ENCODE measurements at places on chromosomes 1 and 21.

DNA sequence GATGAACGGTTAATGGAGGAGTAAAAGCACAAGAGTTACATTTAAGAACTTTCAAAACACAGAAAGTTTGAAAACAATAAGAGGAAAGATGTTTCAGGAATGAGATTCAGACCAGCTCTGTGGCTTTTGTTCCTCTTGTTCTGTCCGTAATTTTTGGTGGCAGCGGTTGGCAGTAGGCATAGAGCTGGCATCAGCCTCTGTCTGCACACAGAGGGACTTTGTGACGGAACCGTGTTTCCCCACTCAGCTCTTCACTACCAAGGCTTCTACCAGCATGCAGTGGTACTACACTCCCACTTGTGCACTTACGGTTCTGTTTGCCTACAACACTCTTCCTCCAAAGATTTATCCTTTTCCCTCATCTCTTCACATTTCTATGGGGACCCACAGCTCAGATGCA, 212.8 kb downstream of the DSCAM start:
- no peak for DNase-seq

GRCh38 chr21:39441502-39442475, 3.8 kb downstream of the LCA5L start:
- no peak for DNase-seq

- DNase-seq: no peak
Observed at GRCh38 chr1:38197312-38198061, 150.9 kb upstream of the POU3F1 start.

GRCh38 chr1:206674745-206675175, 9.9 kb upstream of the MAPKAPK2 start:
- no peak for DNase-seq

DNA sequence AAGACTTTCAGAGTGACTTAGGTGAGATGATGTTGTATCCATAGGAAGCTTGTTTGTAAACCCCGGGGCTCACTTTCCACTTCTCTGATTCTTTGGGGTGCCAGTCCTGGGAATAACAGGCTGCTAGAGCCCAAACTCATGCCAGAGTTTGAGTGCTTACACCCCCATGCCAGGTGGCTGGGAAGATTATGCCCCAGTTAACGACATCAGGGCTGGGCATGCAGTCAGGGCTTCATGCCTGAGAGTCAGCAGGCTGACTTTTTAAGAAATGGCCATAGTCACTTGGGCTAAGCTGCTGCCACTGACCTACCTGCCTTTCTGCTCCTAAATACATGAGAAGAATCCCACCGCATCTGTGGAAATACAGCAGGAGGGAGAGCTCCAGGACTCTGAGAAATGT, 425.6 kb upstream of the VAMP3 start:
- DNase-seq: no peak

GRCh38 chr1:183609313-183609712, 19.1 kb upstream of the NCF2 start:
- no peak for DNase-seq

DNA sequence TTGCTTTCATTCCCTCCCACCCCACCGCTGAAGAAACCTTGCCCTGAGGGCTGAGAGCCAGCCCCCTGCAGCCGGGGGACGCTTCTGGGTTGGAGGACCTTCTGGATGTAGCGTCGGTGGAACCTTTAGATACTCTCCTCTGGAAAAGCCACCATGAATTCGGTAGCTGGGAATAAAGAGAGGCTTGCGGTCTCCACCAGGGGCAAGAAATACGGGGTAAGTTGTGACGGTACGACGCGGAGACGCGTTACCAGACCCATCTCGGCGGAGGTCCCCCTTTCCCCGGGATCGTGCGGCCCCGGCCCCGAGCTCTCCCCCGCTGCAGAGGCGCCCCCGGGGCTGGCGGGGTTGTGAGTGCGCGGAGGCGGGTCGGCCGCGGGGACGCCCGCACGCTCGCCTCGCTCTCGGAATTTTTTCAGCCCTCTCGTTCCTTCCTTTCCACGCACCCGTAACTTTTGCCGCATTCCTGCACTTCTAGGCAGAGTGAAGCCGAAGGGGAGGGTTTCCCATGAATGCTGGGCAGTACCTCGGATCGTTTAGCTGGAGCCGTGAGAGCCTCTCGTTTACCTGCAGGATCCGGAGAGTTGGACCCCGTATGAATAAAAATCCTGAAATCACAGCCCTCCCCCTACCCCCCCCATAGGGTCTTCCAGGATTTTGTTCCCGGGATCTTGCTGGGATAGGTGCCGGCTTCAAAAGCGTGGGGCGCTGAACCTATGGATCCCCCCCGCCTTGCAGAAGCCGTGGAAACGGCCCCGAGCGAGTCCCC, 671 bp downstream of the KIF26B start:
- DNase-seq: no peak

DNA sequence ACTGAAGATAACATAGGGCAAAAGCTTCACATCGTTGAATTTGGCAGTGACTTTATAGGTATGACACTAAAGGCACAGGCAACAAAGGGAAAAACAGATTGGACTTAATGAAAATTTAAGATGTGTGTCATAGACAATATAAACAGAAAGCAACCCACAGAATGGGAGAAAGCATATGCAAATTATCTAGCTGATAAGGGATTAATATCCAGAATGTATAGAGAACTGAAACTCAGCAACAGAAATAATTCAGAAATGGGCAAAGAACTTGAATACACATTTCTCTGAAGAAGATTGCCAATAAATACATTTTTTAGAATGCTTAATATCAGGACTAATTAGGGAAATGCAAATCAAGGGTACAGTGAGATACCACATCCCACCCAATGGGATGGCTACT, 55.2 kb upstream of the ANGPTL1 start:
- no peak for DNase-seq

DNA sequence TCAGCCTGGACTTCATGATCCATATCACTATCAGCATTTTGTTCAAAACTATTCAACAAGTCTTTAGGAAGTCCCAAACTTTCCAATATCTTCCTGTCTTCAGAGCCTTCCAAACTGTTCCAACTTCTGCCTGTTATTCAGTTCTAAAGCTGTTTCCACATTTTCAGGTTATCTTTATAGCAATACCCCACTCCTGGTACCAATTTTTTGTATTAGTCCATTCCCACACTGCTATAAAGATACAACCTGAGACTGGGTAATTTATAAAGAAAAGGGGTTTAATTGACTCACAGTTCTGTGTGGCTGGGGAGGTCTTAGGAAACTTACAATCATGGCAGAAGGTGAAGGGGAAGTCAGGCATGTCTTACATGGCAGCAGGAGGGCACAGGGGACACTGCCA, 18.3 kb upstream of the DNAH14 start:
- no peak for DNase-seq

- DNase-seq: no peak
Observed at GRCh38 chr1:94920061-94920460, 6.8 kb downstream of the CNN3 start.

- no peak for DNase-seq
Observed at GRCh38 chr1:64956010-64956640, 10.2 kb downstream of the JAK1 start.

DNA sequence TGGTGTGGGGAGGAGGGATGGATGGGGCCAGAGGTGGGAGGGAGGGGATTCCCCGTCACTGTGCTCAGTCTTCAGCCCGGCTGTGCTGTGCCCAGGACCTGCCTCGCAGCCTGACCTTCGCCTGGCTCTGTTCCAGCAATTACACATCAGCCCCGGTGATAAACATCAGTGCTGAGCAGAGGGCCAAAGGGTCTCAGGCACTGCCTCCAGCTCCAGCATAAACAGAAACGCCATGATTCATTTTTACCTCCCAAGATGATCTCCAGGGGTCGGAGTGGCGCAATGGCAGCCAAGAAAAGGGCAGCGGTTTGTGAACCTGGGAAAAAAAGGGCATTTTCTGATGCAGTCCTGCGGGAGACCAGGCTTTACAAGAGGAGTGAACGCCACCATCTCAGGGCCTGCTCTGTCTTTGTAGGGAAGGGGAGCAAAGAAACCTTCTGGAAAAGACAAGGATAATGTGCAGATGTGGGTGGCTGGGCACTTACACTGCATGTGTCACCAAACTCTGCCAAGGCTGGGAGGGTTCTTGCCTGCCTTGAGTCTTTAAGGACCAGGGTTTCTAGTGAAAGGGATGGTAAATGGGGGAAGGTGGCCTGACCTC, 28.1 kb downstream of the SHISA4 start:
- DNase-seq: no peak

DNA sequence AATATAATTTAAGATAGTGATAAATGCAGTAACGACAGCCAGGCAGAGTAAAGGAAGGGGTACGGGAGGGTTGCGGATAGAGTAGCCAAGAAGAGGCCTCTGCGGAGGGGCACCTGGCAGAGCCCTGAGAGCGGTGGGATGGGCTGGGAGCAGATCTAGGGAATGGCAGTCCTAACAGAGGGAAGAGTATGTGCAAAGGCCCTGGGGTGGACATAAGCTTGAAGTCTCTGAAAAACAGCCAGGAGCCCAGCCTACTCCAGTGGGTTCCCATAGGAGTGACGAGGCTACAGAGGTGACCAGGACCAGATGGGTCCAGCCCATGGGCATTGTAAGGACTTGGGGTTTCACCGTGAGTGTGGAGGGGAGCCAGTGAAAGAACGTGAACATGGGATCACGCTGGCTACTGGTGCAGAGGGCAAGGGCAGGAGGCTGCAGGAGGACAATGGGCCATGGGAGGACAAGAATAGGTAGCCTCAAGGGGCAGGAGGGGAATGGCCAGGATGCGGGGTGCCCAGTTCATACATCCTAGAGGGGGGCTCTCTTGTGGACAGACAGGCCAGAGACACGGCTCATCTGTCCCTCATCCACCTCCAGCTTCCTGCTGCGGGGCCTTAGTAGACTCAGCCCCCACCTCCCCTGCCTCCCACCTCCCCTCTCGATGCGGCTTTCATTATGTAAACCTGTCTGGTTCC, 185.7 kb upstream of the VAMP3 start:
- DNase-seq: no peak

- DNase-seq: no peak
Observed at GRCh38 chr21:39087238-39088030, 95.8 kb downstream of the PSMG1 start.

- peak; percentile 23 for DNase-seq
Observed at GRCh38 chr1:150165622-150166612, 16.2 kb downstream of the PLEKHO1 start.

DNA sequence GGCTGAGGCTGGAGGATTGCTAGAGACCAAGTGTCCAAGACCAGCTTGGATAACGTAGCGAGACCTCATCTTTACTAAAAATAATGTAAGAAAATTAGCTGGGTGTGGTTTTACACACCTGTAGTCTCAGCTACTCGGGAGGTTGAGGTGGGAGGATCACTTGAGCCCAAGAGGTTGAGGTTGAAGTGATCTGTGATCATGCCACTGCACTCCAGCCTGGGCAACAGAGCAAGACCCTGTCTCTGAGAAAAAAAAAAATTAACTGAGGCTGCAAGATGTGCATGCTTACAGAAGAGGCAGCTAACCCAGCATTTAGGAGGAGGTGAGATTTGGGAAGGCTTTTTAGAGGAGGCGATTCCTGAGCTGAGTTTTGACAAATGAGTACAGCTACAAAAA, 9.5 kb downstream of the AK4 start:
- DNase-seq: no peak

DNA sequence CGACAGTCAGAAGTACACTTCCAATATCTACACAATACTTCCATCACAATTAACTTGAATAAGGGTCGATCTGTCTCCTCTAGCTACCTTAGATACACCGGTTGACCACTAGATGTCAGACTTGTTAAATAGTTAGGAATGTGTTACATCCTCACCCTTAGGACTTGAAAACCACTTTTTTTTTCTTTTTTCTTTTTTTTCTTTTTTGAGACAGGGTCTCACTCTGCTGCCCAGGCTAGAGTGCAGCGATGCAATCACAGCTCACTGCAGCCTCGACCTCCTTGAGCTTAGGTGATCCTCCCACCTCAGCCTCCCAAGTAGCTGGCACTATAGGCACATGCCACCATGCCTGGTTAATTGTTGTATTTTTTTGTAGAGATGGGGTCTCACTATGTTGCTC, 120.4 kb upstream of the GREM2 start:
- no peak for DNase-seq

DNA sequence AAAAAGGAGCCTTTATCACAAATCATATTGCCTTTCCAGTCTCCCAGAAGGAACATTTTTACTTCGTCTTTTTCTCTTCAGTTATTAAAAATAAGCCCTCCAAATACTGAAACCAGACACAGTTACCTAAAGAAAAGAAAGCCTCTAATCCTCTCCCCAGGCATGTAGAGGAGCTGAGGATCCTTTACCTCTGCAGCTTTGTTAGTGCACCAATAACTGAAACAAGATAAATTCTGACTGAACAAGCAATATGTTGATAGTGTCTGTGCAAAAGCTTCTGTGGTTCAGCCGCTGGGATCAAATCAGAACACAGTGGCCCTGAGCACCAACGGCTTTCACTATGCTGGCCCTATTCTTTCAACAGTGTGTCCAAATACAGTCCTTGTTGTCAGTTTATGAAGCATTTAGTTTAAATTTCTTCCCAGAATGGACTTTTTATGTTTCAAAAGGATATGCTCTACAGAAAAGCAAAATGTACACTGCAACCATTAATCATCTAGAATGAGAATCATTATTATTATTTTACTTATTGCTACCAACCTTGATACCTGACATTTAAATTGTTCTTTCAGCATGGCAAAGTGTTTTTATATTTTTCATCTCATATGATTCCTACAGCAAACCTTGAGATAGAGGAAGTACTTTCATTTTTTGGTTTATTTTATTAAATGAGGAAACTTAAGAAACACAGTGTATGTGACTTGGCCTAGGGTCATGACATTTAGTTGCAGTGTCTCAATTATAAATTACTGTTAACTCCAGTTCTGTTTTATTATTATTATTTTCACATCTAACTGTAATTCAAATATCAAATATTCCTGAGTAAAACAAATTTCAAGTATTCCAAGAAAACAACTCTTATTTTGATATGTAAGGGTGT, 217.9 kb downstream of the NEGR1 start:
- DNase-seq: no peak
